ENCODE measurements at places on chromosomes 16 and 17. TPM values are rescaled to one million over a fixed set of nuclear protein-coding genes. Genes with fewer than 3 reads are reported as not detected.

PITPNM3 gene
- total RNA-seq = 0.57 TPM

TBC1D3 gene
- total RNA-seq = not detected

OMG gene
- total RNA-seq = 3.9 TPM

C1QL1 gene
- total RNA-seq = not detected

GFER gene
- total RNA-seq = 8.6 TPM

KCNJ18 gene
- total RNA-seq = not detected

MLKL gene
- 10.8 TPM for total RNA-seq

HOXB1 gene
- not detected for total RNA-seq

SPIRE2 gene
- total RNA-seq = 7.1 TPM

STARD3 gene
- total RNA-seq = 20.8 TPM

ZKSCAN2 gene
- 5.6 TPM for total RNA-seq

HS3ST6 gene
- total RNA-seq = not detected

CTRB2 gene
- not detected for total RNA-seq

Data from fibroblast of the aortic adventitia (primary cell).